ENCODE measurements at places on chromosomes 3 and 15.

- DNase-seq = no peak
These were observed 49.6 kb upstream of the PPARG start for GRCh38 chr3:12239301-12239700.

- DNase-seq = no peak
These were observed 367.8 kb upstream of the UMPS start for GRCh38 chr3:124362455-124362854.

- no peak for DNase-seq
These were observed 22.0 kb upstream of the TATDN2 start for GRCh38 chr3:10226293-10226692.

DNA sequence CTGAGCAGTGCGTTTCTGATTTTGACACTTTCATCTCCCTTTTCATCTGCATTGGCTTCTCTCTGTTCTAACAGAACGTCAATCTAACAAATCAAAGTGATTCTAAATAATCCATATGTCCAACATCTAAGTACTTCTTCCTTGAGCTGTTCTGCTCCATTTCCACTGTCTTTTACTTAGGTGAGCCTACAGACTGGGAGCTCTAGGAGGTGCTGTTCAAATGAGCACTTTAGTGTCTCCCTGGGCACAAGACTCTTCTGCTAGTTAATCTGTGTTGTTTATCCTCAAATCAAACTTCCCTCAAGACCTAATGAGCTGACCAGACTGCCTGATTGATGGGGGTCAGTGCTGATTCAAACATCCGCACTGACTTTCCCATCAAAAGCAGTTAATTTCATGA lies 408.1 kb downstream of the WDR72 start:
- no peak for DNase-seq

- no peak for DNase-seq
These were observed 57.0 kb upstream of the ZNF148 start for GRCh38 chr3:125431912-125432790.

GRCh38 chr3:101229681-101230080 lies 90.7 kb downstream of the IMPG2 start:
- DNase-seq = peak; percentile 6

DNA sequence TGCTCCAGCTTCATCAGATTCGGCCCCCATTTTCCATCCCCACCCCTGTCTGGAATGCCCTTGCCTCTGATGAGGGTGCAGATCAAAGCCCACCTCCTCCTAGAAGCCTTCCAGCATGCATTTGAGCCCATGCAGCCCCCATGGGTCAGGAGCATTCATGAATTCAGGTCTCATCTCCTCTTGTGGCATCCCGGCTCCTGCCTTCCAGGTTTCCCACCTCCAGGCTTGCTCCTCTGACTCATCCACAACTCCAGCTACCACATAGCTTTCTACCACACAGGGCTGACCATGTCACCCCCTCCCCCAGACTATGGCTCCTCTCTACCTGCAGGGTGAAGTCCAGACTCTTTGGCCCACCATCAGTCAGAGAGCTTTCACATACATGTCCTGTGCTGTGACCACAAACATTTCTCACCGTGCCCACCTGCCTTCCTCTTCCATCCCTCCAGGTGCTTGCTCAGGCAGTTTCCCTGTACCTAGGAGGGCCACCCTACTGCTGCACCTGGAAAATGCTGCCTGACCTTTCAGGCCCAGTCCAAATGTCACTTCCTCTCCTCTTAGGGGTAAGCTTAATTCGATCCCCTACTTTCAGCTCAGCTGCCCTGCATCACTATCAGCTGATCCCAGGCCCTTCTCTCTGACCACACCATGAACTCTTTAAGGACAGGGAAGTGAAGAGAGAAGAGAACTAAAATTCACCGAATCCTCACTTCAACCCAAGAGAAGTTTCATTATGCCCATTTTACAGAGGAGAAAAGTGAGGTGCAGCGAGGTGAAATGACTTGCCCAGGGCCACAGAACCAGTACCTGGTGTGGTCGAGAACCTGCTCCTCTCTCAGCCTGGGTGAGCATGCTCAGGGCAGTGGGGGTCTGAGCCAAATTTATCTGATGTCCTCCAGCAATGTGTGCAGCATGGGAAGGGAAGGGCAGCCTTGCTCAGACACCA lies 13.7 kb upstream of the FGD5 start:
- peak; percentile 14 for DNase-seq

DNA sequence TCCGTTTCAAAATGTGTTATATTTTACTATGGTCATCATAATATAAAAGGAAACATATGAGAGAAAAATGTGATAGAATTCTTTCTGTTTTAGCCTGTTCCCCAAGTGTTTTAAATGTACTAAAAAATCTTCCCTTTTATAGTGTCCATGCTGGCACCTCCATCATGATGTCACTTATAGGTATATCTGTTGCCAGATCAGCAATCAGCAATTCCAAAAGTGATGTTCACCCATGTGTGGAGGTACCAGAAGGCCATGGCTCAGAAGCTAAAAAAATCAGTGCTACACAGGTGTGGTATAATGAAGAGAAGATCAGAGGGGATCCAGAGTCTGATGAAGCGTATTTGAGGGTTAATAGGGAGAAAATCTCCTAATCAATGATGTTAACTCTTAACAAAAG lies 1.1 kb upstream of the GPR15 start:
- DNase-seq = no peak

- DNase-seq = no peak
These were observed 813.9 kb upstream of the GRM7 start for GRCh38 chr3:6047016-6047415.

DNA sequence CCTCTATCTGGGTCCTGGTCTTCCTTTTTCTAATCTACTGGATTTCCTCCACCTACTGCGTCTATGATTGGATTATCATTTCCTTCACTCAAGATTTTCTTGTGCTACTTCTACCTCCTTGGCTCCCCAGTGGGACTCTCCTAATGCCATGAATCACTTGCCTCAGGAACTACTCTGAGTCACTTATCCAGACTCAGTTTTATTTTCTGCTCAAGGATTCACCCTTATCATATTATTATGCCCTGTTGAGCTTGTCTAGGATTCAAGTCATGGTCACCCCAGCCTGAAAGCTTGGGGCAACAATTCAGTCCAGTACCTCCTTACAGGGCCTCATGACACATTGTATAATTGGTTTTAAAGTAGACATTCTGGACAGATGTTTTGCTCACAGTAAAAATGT lies 968.1 kb downstream of the ROBO1 start:
- DNase-seq = peak; percentile 27

GRCh38 chr3:25474052-25474451 lies 46.0 kb downstream of the RARB start:
- DNase-seq = no peak

GRCh38 chr3:42276141-42277132 lies 10.5 kb upstream of the CCK start:
- DNase-seq = no peak

Data from ELR (cell line).